ENCODE measurements at places on chromosomes 16 and 17.

DNA sequence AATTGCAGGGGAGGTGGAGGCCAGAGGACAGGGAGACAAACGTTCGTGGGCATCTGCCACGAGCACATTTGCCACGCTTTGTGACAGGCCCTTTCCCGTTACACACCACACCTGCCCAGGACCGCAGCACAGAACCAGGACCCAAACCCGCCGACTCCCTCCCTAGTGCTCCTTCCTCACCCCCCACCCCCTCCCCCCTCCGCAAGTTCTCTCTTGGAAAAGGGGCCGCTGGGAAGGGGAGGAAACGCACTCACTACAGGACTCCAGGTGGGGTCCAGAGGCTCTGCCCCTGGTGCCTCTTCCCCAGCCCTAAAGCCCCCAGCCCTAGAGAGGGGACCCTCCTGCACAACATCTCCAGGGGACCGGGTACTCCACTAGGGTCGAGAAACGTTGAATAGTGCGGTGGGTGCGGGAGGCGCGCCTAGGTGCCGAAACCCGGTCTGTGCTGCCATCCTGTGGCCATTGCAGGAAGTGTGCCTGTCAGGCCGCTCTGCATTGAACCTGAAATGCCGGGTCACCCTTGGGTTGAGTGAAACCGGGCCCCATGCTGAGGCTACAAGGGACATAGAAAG, 21.9 kb upstream of the EIF1 start:
- no peak for DNase-seq

DNA sequence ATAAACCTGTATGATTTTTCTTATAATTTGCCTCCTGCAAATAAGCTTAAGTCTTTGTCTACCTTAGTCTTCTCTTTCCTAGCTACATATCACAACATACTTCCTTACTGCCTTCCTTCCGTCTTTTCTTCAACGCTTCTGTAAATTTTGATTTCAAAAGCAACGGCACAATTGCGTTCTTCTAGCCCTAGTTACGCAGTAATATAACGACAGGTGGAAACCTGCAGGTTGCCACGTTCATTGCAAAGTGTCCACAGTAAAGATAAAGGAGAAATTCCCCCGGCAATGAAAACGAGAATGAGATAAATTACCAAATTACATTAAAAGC, 546 bp upstream of the PSMD7 start:
- no peak for DNase-seq

GRCh38 chr17:4626734-4627256, 14.7 kb downstream of the ALOX15 start:
- DNase-seq, result no peak

DNA sequence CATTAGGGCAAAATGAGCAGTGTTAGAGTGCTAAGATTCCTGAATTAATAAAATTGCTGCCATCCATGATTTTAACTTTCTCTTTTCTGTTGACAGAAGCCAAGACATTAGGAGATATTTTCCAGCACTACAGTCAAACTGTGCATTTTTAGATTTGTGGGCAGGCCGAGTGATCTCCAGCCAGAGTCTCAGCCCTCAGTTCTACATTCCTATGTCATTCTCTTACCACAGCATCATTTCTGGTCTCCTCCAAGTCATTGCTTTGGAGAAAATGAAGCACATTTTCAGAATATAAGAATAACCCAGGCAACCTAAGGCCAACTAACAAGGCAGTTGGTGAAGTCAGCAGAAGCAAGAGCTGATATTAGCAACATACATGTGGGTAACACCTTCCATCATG, 74.6 kb upstream of the NUDT7 start:
- DNase-seq, result no peak

DNA sequence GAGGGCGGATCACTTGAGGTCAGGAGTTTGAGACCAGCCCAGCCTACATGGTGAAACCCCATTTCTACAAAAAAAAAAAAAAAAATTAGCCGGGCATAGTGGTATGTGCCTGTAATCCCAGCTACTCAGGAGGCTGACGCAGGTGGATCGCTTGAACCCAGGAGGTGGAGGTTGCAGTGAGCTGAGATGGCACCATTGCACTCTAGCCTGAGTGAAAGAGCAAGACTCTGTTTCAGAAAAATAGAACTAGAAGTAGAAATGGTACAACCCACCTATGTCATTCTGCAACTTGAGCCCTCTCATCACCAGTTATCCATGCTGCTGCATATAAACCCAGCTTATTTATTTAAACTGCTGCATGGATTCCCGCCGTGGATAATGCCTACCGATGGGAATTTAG, 1.6 kb downstream of the SCNN1B start:
- no peak for DNase-seq

DNA sequence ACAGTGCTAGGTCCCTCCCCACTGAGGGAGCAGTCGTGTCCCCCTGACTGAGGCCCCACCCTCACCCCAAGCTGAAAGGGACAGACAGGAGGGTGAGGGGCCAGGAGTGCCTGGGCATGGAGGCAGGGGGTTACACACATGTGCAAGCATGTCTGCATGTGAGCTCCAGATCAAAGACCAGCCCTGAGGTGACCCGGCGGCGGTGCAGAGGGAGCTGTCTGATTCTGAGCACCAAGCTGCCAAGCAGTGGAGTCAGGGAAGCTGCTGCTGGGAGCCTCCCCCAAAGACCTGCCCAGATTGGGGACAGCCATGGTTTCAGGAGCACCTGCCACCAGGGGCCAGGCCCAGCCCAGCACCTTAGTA, 5.5 kb downstream of the DLX3 start:
- DNase-seq, result no peak

DNA sequence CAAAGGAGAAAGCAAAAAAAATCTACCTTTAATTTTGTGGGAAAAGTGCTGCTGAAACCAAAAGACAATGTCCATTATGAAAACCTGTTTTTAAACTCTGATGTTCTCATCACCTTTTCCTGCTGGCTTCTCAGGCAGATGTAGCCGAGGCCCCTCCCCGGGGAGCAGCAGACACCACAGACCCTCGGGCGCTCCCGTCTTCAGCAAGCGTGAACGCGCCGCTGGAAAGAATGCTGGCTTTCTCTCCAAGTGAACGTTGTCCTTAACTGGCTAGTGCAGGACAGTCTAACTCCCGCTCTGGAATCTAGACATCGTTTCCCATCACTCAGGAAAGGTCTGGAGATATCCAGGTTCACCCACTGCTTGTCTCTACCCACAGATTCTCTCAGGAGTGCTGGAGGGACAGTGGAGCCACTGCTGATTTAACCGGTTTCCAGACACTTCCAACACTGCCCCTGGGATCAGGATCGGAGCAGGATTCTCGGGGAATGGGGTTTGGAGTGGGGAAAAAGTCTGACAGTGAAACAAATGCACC, 211.2 kb downstream of the RBFOX3 start:
- DNase-seq, result no peak

DNA sequence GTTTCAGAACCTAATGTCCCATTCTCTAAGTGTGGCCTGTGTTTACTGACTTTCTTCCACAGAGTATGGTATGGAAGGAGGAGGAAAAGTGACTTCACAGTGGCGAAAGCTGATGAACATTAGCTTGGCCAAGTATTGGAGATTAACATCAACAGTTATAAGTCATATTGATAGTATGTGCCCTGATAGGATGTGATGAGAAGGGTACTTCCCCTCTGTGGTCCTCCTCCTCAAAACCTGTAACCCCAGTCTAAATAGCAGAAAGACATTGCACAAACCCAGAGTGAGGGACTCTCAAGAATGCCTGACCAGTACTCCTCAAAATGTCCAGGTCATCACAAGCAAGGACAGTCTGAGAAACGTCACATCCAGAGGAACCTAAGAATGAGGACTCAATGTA, 73.1 kb downstream of the CLEC16A start:
- no peak for DNase-seq

DNA sequence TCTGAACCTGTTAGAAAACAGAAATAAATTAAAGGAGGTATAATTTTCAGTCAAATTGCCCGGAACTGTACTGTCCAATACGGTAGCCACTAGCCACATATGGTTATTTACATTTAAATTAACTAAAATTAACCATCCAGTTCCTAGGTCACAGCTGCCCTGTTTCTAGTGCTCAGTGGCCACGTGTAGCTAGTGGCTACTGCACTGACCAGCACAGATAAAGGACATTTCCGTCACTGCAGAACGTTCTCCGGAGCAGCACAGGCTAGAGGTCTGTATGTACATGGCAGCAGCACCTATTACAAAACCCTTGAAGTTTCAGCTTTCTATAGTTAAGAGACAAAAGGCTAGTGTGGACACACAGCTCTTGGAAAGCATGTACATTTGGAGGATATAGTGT, 33.7 kb downstream of the CPSF4L start:
- DNase-seq, result no peak

DNA sequence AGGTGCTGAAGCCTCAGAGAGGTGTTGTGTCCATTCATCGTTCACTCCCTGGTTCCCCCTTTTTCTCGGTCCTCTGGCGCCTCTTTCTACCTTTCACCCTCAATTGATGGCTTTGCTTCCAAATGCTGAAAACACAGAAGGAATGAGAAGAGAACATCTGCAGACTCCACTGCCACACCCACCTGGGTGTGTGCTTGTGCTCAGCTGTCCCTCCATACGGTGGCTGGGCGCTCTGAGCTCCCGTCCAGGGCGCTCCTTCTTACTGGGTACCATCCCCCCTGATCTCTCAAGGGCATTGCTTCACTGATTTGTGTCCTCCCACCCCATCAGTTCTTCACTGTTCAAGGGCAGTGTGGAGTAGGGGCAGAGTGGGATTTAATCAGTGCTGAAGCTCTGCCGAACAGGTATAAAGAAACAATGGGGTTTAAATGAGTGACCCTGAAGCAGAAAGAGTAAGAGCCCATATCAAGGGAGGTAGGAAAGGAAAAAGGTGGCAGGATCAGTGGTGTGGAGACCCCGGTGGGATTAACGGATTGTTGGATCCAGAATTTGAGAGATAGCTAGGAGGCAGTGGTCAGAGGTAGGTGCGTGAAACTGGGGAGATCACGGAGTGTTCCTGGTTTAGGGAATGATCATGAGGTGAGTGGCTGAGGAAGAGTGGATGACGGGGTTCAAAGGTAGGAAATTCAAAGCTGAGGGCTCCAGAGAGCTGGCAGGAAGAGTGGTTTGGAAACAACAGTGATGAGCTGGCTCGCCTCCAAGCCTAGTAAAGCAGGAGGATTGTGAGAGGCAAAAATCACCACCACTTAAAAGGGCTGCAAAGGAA, 40.8 kb downstream of the MRTFB start:
- no peak for DNase-seq

GRCh38 chr16:86858501-86858900, 280.2 kb downstream of the FOXL1 start:
- DNase-seq, result no peak

DNA sequence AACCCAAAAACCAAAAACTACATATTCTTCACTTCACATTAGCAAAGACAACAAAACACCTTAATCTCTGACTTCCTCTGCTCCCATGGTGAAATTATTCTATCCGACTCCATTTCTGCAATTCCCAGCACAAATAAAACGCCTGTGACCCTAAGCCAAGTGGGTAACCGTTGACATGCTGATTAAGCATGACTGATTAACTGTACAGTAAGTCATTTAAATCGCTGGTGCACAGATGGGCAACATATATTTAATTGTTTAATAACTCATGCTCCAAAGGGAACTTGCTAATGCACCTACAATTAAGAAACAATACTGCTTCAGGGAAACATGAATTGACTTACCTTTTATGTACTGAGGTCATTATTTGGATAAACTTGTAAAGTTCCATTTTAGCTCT, 436.7 kb downstream of the KIF2B start:
- no peak for DNase-seq

GRCh38 chr17:64441772-64442540, 7.0 kb upstream of the MILR1 start:
- DNase-seq, result no peak

DNA sequence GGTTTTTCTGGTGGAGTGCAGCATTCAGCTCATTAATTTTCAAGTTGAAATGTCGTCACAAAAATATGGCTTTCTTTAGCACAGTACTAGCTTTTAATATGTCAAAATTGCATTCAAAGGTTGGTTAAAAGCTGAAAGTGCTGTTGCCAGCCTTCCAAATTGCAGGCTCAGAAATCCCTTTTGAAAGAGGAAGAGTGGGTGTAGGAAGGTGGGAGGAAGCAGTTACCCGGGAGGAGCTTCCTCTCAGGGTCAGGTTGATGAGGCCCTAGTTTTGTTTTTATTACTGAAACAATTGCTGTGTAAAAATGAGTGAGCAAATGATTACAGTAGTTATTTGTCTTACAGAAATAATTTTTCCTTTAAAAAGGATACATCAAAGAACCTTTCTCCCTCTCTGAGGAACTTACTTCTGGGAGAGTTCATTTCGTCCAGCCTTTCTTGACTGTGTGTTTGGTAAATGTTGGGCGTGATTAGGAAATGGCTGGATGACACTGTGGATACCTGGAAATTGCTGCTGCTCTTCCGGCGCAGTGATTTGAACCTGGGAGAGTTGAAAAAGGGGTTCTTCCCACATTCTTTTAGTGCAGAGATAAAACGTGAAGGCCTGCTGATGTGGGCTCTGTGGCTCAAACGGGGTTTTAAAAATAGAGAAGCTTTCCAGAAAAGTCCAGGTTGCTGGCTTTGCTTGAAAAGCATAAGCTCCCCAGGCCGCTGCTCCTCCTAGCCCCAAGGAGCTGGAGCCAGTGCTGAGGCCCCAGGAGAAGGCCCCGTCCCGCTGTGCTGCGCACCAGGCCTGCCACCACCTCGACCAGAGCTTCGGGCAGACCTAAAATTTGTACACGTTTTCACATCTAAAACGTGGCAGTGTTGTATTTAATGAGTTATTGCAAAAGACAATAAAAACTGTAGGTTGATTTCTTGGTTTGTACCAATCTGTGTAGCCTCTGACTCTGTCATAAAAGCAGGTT, 41.7 kb downstream of the SEC14L1 start:
- no peak for DNase-seq

GRCh38 chr17:29617125-29617480, 5.6 kb downstream of the CORO6 start:
- no peak for DNase-seq

GRCh38 chr17:75402026-75402425, 3.5 kb downstream of the GRB2 start:
- DNase-seq, result no peak

GRCh38 chr17:28547623-28548416, 4.6 kb downstream of the UNC119 start:
- no peak for DNase-seq

DNA sequence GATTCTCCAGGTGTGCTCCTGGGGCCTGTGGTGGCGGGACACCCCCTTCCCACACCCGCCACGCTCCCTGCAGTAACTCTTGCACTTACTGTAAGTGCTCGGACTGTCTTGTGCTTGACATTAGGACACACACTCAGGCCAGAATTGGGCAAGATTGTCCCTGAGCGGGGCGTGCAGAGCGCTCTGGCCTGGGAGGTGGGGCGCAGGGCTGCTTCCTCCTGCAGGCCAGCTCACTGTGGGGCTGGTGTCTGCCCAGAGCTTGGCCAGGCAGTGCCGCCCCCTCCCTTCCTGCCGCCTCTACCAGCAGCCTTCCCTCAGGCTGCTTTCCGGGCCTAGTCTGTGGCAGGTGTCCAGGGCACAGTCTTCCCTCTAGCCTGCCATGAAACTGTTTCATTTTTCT, 6.1 kb upstream of the ATP6V0C start:
- DNase-seq, result no peak

- no peak for DNase-seq
These were observed 507.3 kb upstream of the CDH8 start for GRCh38 chr16:62543516-62543915.

All from left renal pelvis (tissue), 4 donors.